ENCODE measurements at places on chromosomes 12 and 14. TPM values are rescaled to one million over a fixed set of nuclear protein-coding genes. Genes with fewer than 3 reads are reported as not detected.
A peak's percentile ranks its signal among the peaks of the same experiment; 100 is the strongest.

DNA sequence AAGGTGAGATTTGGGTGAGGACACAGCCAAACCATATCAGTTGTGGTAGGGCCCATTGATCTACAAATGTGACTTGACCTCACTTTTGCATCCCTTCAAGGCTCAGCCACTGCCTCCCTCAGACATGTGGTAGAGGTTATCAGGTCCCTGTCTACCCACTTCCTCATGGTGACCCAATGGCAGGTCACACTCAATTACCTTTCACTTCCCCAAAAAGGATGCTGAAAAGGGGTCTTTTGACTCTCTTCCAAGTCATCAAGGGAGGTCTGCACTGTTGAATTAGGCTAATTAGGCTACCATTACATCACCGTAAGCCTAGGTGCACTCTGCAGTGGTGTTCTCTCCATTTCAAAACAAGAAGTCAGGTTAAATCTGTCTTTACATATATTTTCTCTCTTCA lies 22.6 kb upstream of the DRAM1 start:
- no peak for DNase-seq

GRCh38 chr12:49200919-49201594 lies 12.2 kb upstream of the TUBA1A start:
- peak; percentile 84 for DNase-seq

The KRT71 gene
- total RNA-seq: not detected

GRCh38 chr12:120925740-120926563 lies 21.8 kb upstream of the SPPL3 start:
- DNase-seq: no peak

The DLK1 gene
- not detected for total RNA-seq

- no peak for DNase-seq
Observed at GRCh38 chr12:63889721-63890509, 45.4 kb downstream of the SRGAP1 start.

DNA sequence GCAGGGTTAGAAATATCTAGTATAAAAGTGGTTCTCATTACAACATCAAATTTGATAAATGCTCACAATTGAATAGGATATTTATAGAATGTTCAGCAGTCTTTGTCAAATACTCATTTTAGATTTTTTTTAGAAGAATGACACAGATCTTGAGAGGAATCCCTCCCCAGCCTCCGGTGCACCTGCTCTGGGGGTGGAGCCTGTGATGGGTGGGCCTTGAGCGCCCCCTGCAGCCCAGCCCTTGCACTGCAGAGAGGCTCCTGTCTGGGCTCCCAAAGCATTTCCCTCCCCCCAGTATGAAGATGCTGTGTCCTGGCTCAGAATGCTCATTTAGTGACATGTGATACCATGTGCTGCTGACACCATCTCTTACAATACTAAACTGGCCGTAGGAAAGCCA lies 792.3 kb downstream of the TMEM121 start:
- DNase-seq: no peak

Data from NCI-H460 (cell line).